ENCODE measurements at places on chromosomes 5 and 9.

DNA sequence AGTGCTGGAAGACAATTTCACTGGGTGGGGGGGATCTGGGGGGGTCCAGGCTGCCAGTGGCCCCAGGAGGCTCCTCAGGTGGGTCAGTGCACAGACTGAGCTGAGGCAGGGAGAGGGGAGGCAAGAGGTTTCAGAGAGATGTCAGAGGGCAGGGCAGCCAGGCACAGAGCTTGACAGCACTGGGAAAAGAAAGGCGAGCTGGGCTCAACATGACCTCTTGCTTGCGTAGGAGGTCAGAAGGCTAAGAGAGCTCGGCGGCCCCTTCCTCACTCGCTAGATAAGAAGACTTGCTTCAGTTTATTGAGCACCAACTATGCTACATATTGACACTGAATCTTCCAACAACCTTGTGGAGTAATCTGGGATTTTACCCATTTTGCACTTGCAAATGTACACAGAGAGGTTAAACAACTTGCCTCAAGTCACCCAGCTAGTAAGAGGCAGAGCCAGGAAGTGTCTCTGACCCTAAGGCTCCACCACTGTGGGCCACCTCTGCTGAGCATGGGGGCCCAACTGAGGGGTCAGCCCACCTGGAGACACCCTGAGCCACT lies 3.5 kb downstream of the PDLIM7 start:
- no peak for DNase-seq

- DNase-seq: no peak
These were observed 6.0 kb upstream of the DDX4 start for GRCh38 chr5:55731848-55732247.

DNA sequence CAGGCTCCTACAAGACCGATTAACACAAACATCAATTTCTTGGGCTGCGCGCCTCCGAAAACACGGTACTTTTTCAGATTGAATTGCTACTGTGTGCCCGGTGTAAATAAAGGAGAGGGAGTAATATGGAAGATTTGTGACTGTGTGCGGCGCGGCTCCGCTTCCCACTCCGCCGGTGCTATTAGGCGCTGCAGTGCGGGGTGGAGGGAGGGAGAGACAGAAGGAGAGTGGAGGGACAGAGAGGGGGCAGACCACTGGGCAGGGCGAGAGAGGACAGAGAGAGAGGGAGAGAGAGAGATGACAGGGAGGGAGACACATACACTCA lies 24.7 kb upstream of the RNU6ATAC start:
- no peak for DNase-seq

- no peak for DNase-seq
These were observed 5.7 kb downstream of the MEGF10 start for GRCh38 chr5:127296321-127296720.

GRCh38 chr5:124370601-124371000 lies 375.8 kb downstream of the ZNF608 start:
- no peak for DNase-seq

- DNase-seq: no peak
These were observed 73.2 kb downstream of the PIK3R1 start for GRCh38 chr5:68288707-68289134.

GRCh38 chr5:14039063-14039462 lies 94.6 kb upstream of the DNAH5 start:
- DNase-seq: no peak

- DNase-seq: no peak
These were observed 44.0 kb downstream of the ROR2 start for GRCh38 chr9:91905991-91906469.

DNA sequence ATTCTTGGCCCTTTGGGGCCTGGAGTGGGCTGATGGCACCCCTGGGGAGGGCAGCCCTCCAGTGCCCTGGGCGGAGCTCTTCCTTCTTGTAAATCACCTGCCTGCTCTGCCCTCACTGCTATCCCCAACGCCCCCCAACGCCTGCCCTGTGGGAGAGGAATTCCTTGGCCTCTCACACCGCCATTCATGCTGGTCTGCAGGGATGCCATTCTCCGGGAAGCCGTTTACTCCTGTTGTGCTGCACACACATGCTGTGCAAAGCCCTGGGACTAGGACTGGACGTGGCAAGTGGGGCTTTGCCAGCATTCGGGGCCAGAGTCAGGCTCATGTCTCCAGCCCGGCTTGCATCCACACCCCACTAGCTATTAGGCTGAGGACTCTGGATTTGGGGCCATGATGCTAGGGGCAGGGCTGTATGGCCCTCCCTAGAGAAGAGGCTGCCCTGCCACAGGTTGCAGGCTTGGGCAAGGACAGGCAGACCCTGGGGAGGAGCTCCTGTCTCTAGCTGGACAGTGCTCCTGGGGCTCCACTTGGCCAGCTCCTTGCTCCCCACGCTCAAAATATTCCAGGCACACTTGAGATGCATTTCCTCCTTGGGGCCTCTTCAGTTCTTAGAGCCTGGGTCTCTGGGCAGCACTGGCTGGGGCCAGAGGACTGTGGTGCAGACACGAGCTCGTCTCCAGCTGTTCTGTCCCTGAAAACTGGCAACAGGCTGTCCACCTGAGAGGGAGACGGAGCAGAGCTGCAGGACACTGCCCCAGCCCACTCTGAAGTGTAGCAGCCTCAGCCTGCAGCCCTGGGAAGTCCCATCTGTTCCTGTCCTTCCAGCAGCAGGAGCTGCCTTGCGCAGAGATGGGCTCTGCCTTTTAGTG lies 226.9 kb downstream of the CACNA1B start:
- no peak for DNase-seq

DNA sequence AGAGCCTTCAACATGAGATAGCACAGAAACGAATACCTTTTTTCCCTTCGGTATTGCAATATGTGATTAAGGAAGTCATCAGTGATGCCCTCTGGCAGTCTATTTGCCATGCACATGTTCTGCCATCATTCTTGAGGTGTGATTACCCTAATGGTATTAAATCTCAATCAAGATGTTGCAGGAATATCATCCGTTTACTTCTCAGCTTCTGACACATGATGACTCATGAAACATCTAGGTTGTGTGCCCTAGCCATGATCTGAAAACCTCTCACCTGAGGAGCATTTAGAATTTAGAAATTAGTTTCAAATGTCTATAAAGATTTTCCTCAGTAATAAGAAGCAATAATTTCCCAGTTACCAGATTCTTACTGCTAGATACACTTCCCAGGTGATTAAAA lies 209.1 kb downstream of the ADGRV1 start:
- no peak for DNase-seq

DNA sequence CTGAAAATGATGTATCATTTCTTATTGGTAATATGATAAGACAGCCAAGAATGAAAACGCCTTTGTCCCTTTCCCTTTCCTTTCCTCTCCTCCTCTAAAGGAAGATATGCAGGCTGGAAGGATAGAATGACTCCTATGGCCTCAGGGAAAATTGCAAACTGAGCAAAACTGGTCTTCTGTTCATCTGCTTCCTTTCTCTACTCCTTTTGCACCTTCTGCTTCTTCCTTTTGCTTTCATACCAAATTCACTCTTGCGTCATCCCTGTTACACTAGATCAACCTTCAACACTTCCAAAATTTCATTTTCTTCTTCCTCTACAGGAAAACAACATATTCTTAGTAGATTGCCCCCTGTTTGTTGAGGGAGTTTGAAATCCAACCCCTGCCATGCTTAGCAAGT lies 234.1 kb downstream of the ADAMTS6 start:
- no peak for DNase-seq

DNA sequence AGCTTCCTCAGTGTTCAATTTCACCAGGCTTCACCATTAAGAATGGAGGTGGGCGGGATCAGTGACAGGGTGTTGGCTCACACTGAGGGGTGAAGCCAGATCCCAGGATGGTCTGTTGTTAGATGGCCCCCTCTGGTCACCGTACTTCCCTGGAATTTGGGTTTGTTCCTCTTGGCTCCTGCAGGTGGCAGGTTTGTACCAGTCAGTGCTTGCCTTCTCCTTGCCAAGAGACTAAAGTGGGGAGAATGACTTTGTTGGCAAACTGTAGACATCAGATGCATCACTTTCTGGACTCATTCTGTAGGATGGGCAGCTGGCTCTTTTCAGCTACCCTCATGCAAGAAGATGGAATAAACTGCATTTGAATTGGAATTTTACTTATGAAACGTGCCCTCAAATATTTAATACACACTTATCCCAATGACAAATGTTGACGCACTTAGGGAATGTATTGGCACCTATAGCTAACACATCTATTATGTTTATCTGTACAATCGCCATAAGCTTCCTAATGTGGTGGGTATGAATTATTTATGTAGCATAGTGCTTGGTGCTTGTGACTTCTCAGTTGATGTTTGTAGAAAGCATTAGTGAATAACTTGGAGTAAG lies 31.4 kb upstream of the ANKRD55 start:
- no peak for DNase-seq

GRCh38 chr5:10689391-10690081 lies 71.5 kb downstream of the DAP start:
- DNase-seq: peak; percentile 53

- no peak for DNase-seq
These were observed 812.0 kb downstream of the CDH18 start for GRCh38 chr5:19175776-19176570.

DNA sequence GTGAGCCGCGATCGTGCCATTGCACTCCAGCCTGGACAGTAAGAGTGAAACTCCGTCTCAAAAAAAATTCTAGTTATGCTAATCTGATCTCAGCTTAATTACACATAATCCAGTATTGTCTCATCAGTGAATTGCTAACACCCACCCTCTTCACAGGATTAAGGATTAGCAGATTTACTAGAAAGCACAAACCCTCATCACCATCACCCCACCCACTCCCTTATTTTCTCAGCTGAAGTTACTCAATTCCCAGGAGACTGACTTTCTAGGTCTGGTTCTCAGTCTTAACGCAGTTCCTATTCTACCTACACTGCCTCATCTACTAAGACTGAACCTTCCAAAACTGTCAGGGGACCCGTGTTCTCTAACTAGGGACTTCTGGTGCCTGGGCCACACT lies 9.0 kb downstream of the TOR1B start:
- DNase-seq: no peak

GRCh38 chr9:112437406-112437805 lies 49.2 kb upstream of the KIAA1958 start:
- DNase-seq: no peak

GRCh38 chr9:79812099-79812498 lies 240.3 kb downstream of the TLE4 start:
- peak; percentile 2 for DNase-seq

DNA sequence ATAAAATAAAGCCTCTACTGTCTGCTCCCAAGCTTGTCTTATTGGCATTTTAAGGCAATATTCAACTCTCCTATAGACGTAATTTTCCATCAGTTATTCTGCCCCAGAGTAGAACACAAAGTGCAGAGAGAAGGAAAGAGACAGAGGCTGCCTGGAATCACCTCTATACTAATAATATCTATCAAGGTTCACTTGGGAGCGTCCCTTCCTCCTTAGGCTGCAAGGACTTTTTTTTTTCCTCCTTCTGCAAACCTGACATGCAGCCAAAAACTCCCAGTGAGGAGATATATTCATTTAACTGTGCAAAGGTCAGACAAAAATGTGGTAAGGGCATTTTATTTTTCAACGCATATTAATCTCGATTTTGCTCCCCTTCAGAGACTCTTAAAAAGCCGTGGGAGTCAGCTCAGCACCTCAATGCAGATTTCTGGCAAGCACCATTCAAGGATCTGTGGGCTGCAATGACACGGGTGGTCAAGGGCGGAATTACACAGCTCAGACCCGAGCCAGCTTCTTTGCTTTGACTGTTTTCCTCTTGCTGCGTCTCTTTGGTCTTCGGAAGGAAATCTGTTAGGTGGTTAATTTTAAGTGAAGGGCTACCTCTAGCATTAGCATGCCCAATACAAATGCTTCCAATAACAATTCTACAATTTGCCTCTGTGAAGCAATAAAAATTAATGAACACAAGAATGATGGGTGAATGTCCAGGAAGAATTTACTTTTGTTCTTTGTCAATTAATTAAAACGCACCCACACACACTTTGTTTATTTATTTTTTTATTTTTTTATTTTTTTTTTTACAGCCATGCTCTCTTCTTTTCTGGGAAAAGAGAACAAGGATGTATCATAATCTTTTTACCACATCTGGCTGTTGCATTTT lies 587.7 kb upstream of the GRAMD2B start:
- peak; percentile 6 for DNase-seq

- DNase-seq: no peak
These were observed 137.3 kb upstream of the RANBP3L start for GRCh38 chr5:36438765-36439561.

DNA sequence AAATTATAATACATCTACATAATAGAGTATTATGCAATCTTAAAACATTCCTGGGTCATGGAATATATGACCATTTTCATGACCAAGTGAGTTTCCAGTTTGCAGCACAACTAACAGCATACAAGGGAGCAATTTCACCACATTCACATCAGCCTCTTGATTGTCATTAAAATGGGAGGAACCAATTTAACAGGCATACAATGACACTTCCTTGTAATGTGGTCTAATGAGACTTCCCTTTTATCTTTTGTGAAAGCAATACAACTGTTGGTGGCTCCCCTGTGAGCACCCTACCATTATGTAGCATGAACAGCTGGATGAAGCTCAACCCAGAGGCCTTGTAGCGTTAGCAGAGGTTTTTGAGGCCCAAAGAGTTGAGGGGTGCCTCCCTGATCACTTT lies 13.6 kb upstream of the TMOD1 start:
- DNase-seq: no peak

GRCh38 chr5:133969654-133970324 lies 1.4 kb upstream of the C5orf15 start:
- DNase-seq: no peak

DNA sequence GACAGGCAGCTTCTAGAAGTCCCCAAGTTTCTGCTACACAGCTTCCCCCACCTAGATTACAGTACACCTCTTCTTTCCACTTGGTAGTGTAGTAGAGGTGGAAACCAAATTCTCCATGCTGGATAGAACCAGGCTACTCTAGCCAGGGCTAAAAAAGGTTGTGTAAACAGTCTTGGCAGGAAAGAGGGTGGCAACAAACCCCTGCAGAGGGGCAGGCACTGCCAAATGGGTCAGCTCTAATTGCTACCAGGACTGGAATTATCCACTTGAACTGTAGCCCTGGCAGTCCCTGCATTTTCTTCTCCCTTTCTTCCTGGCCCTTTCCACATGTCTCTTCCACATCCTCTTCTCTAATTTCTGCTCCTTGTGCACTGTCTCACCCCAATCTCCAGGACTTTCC lies 24.8 kb downstream of the RANBP3L start:
- DNase-seq: no peak

- no peak for DNase-seq
These were observed 239.2 kb downstream of the PIK3R1 start for GRCh38 chr5:68454766-68455165.

- DNase-seq: no peak
These were observed 47.7 kb downstream of the MVB12B start for GRCh38 chr9:126374366-126374781.
